Testis (tissue), 5 donors: ENCODE measurements at places on chromosomes 2 and 18. TPM values are rescaled to one million over a fixed set of nuclear protein-coding genes. Genes with fewer than 3 reads are reported as not detected.

DNA sequence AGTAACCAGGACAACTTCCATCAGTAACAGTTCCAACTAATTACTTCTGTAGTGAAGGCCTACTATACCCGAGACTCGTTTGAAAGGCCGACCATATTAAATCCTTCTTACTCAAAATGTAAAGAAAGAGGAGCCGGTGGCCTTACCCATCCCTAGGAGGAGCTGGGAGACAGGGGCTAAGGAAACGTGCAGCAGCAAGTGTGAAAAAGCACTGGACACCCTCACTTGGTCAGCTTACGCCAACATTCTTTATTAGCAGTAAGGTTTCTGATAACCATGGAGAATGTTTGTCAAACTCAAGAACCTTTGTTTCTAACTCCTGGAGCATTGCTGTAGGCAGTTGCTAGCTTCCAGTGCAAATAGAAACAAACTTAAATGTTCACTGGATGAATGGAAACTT is 26.7 kb upstream of the VWA3B start:
- DNase-seq: no peak

GRCh38 chr2:36461039-36461681 is 105.6 kb downstream of the CRIM1 start:
- DNase-seq: no peak

DNA sequence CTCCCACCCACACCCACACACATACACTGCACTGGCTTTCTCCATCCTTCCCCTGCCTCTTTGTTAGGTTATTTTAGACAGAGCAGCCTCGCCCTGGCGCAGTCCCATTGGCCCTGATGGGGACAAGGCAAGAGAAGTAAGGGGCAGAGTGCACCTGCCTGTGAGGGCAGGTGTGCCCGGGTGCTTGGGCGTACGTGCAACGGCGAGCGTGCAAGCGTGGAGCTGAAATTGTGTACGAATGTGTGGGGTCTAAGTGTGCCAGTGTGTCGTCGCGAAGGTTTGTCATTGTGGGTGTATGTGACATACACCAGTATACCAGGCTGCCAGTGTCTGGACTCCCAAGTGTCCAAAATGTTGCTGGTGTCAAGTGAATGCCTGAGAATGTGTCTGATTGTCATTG is 544 bp downstream of the LRATD1 start:
- no peak for DNase-seq

DNAJC5G gene
- total RNA-seq: 37.4 TPM

DNA sequence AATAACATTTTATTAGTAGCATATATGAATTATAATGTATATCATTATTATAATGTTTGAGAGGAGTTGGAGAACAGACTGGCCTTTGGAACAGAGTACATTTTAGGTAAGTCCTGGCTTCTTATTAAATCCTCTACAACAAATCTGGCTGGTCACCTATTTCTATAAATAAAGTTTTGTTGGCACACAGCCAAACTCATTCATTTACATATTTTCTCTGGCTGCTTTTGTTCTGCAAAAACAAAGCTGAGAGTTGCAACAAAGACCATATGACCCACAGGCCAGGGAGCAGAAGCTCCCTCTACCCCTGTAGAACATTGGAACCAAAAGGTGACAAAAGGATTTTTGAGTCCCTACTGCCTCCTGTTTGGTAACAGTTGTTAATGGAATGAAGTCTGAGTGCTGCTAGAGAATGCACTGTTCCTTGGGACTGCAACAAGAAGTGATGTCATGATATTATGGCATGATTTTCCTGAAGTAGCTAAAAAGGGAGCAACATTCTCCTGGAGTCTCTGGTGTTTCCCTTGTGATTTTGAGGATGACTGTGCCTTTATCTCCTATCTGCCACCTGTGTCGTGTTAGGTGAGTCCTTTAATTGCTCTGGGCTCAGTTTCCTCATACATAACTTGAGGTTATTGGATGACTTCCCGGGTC is 22.0 kb upstream of the SP9 start:
- DNase-seq: no peak

- no peak for DNase-seq
Measured at GRCh38 chr2:39370101-39370500, 67.0 kb downstream of the MAP4K3 start.

DNA sequence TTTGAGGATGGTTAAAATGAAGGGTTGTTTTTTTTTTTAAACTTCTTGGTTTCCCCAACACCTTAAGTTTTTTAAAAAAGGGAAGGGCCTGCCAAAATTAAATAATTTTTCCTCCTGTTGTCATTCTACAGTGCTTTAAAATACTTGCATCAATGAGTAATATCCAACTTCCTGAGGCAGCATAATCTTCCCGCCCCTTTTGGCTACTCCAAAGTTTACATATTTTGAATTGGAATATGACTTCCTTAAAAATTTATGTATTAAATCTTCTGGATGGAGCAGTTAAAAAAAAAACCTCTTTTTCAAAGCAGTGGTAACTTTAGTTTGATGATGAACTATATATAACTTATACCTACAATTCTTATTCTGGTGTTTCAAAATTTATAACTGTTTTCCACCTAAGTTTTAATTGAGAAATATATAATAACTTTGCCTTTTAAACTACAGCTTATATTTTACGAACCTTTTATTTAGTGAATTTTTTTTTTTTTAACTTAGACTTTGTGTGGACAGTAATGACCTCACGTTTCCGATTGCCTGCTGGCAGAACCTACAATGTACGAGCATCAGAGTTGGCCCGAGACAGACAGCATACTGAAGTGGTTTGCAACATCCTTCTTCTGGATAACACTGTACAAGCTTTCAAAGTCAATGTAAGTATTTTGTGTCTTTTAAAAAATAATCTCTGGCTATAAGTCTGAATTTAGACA is 49.8 kb downstream of the PTPN4 start:
- DNase-seq: no peak

GRCh38 chr2:187478719-187479118 is 30.7 kb upstream of the CALCRL start:
- DNase-seq: no peak
